ENCODE measurements at places on chromosomes 5 and 9.
A peak's percentile ranks its signal among the peaks of the same experiment; 100 is the strongest.

DNA sequence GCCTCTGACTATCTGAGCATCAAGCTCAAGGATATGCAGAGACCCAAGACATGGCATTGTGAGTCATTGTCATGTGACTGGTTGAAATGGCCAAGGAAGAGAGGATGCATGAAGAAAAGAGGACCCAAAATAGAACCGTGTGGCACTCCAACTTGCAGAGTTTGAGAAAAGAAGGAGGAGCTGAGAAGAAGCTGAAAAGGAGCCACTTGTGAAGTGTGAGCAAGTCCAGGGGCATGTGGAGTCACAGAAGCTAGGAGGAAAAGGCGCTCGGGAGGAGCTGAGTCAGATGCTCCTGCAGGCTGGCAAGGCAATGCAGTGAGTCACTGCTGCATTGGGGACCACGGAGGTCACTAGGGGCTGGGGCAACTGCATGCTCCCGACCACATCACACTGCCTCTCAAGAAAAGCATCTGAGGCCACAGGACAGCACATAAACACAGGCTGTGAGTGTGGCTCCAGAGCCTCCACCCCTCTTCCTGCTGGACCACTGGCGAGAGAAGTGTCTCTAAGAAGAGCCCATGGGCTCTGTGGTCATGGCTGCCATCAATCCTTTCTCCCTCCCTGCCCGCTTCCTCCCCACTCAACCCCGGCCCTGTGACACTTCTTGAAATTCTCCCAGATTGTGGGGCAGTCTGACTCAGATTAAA, 197.6 kb downstream of the DRD1 start:
- DNase-seq = no peak

DNA sequence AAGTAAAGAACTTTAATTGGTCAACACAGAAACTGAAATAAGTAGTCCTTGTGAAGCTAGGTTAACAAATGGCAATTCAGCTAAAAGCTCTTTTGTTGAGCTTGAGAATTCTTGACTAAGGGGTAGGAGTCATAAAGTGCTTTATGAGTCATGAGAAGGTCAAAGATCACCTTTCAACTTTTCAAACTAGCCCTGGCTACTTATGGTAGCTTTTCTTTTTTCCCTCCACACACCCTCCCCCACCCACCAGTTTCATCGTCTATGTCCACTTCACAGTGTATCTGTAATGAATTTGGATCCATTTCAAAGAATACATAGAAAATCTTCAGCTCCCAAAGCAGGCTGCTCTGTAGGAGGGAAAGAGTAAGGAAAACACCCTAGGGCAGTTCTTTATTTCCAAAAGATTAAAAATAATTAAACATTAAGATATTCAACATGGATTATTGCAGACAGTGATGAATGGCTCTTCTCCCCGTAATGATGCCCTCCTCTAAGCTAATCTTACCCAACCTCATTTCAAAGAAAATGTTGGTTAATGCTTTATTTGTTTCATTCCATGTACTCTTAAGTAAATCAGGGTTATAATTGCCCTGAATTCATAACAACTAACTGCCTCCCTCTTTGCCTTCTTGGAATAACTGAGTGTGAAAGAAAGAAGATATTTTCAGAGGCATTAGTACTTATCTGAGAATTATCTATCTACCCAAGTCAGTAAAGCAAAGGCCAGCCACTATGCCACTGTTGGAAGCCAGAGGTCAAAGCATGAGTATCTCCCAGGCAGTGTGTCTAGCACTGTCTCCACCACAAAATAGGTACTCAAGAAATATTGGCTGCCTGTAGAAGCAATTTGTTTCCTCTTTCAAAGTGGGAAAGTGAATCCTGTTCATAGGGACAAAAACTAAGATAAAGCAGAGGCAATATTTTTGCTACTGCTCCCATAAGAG, 290.6 kb downstream of the PIK3R1 start:
- DNase-seq = no peak

- DNase-seq = no peak
Observed at GRCh38 chr5:177313561-177314259, 2.0 kb upstream of the MXD3 start.

DNA sequence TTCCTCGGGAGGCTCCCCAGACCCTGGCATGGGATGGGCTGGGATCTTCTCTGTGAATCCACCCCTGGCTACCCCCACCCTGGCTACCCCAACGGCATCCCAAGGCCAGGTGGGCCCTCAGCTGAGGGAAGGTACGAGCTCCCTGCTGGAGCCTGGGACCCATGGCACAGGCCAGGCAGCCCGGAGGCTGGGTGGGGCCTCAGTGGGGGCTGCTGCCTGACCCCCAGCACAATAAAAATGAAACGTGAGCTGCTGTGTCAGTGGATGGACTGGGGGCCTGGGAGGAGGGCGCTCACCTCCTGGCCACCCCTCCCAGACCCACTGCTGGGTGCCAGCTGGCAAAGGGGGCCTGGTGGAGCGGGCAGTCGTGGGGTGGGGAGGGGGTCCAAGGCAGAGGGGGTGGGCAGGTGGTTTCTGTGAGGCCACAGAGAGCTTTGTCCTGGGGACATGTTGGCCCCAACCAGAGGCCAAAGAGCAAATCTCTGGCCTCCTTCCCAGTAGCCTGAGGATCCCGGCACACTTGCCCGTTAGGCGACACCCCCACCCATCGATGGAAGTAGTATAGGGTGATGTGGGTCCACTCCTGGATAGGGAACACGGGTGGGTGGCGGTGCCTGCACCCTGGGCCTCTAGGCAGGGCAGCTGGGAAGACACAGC, 9.8 kb downstream of the EGFL7 start:
- no peak for DNase-seq

DNA sequence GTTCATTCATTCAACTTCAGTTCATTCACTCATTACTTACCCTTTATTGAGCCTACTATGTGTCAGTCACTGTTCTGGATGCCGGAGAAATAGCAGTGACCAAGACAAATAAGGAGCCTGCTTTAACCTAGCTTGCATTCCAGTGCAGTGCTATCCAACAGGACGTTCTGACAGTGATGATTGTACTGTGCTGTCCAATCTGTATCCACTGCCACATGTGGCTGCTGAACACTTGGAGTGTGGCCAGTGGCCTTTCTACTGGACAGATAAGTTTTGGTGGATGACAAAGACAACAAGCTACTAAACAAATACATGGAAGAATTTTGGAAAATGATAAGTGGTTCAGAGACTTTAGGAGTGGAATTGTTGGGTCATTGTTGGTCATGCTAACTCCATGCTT, 33.6 kb downstream of the SUB1 start:
- no peak for DNase-seq

DNA sequence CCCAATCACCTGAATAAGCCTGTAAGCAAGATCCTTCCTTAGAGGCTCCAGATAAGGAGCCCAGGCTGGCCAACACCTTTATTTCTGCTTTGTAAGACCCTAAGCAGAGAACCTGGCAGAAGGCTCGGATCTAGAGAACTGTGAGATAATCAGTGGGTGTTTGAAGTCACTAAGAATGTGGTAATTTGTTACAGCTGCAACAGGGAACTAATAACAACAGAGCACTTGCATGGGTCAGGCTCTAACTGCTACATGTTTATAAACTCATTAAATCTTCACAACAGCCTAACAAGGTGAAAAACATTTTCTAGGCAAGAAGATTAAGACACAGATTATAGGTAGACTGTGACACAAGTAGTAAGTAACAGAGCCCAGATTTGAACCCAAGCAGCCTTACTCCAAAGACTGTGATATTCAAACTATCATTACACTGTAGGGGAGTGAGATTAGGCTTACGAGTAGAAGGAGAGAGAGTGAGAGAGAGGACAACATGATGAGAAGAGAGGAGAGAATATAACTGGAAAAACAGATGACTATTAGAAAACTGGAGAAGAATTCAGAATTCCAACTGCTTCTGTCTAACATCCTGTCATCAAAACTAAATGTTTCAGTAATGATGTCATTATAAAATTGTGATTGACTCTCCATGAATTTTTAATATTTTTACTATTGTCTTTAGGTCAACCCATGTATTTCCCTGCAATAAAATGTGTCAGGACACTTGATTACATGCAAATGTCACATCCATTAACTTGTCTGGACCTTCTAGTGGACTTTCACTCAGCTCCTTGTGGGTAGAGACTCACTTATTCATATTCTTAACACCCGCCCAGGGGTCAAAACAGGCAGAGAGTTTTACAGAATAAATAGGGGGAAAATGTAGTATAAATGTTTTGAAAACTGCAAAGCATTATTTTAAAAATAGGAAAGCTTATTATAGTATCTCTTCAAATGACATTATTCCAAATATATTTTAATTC, 290.9 kb upstream of the RGMB start:
- DNase-seq = no peak

DNA sequence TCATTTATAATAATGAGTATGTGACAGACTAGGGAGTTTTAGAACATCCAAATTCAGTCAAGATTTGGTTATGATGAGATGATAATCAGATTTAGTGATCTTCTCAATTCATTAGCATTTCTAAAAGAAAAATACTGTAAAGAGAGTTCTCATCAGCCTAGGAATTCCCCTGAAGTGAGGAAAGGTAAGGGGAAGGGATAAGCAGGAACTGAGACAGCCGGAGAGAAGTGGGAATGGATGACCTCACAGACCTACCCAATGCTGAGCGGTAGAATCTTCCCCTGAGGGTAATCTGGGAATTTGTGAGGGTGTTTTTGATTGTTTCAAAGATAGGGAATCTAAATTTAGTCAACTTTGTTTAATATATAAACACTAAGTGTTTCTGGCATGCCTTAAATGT, 16.7 kb upstream of the GPBP1 start:
- DNase-seq = no peak

DNA sequence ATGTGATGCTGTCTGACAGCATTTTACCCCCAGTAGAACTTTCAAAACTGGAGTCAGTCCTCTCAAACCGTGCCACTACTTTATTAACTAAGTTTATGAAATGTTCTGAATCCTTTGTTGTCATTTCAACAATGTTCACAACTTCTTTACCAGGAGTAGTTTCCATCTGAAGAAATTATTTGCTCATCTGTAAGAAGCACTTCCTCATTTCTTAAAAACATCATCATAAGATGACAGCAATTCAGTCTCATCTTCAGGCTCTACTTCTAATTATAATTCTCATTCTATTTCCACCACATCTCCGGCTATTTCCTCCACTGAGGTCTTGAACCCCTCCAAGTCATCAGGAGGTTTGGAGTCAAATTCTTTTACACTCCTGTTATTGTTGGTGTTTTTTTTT, 2.3 kb upstream of the TAS2R1 start:
- no peak for DNase-seq

- no peak for DNase-seq
Observed at GRCh38 chr5:35096932-35097331, 49.2 kb upstream of the AGXT2 start.

GRCh38 chr5:53071298-53071697, 38.3 kb downstream of the MOCS2 start:
- no peak for DNase-seq

GRCh38 chr5:53022930-53023511, 33.9 kb downstream of the ITGA2 start:
- no peak for DNase-seq

GRCh38 chr9:6758498-6759184, 868 bp downstream of the KDM4C start:
- DNase-seq = peak; percentile 51

DNA sequence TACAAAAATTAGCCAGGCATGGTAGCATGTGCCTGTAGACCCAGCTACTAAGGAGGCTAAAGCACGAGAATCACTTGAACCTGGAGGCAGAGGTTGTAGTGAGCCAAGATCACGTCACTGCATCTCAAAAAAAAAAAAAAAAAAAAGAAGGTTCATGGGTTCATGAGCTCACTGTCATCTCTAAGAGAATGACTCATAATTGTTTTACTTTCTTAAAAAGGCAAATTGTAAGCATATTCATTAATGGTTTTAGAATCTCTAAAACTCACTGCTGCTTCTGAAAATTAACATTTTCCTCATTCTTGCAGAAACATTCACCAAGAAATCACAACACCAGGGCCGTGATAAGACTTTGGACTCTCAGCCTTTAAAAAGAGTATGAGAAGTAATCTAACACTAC, 103.6 kb downstream of the GNA14 start:
- DNase-seq = no peak

- no peak for DNase-seq
Observed at GRCh38 chr5:95520206-95520605, 34.6 kb downstream of the SKIC3 start.

- no peak for DNase-seq
Observed at GRCh38 chr9:80649001-80649420, 1040.3 kb downstream of the TLE1 start.

- no peak for DNase-seq
Observed at GRCh38 chr9:136668983-136669790, 6.5 kb downstream of the EGFL7 start.

DNA sequence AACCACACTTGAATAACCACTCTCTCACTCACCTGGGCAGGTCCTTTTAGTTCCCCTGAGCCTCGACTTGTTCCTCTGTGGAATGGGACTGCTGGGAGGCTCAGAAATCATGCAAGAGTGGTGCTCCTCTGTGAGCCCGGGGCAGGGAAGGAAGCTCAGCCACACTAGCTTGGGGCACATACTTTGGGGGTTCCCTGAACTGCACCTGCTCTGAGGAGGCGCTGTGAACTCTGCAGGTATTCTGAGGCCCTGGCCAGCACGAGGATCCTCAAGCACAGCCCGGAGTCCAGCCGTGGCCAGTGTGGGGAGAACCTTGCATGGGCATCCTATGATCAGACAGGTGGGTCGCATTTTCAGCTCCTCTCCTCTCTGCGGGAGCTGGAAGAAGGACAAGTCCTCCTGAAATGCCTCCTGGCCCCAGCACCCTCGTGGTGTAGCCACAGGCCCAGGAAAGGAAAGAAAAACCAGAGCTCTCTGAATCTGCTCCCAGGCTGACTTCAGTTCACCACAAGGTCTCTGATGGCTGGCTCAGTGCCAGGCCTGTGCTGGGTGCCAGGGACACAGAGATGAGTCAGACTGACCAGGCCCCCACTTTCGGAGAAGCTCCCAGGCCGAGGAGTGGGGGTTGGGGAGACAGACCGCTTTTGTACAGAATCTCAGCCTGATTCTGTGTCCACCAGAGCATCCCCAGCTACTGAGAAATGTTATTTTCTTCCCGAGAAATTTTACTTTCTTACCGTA, 11.9 kb downstream of the GLIPR2 start:
- peak; percentile 58 for DNase-seq

GRCh38 chr5:65766175-65766574, 44.2 kb downstream of the NLN start:
- DNase-seq = no peak

- DNase-seq = no peak
Observed at GRCh38 chr9:86201474-86202337, 57.8 kb downstream of the C9orf153 start.

GRCh38 chr5:38445374-38446028, 110.9 kb downstream of the LIFR start:
- no peak for DNase-seq

DNA sequence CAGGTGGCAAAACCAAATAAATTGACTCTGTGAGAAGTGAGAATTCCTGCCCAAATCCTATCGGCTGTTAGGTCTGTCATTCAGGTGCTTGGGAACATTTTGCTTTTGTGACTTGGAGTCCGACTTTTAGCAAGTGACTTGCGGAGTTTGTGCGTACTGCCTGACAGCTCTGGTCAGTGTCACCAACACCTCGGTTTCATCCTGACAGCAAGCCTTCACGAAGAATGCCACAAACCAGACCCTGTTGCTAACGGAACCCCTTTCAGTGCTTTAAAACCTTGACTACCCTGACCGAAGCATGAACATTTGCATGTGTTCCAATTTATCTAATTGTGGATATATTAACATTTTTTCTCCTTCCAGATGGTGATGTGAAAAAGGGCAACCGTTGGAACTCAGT, 26.5 kb downstream of the LIX1 start:
- DNase-seq = no peak

- no peak for DNase-seq
Observed at GRCh38 chr9:71941060-71941568, 29.7 kb downstream of the C9orf85 start.

- no peak for DNase-seq
Observed at GRCh38 chr5:15260356-15261268, 239.4 kb upstream of the FBXL7 start.
